ENCODE measurements at places on chromosomes 3 and 15. TPM values are rescaled to one million over a fixed set of nuclear protein-coding genes. Genes with fewer than 3 reads are reported as not detected.

DNA sequence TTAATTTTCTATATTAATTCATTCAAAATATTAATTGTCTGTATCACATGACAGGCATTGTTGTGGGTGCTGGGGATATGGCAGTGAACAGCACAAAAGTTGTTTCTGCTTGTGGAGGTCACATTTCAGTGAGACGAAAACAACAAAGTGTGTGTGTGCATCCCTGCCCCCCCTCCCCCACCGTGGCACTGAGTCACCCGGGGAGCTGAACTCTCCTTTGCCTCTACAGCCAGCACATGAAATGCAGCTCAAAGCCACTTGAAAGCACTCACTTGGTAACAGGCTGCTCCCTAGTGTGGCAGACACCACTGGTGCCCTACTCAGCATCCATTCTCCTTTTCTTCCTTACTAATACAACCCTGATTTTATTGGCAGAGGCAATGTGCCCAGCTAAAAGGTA is 16.9 kb upstream of the SCAMP5 start:
- ATAC-seq, result no peak

DNA sequence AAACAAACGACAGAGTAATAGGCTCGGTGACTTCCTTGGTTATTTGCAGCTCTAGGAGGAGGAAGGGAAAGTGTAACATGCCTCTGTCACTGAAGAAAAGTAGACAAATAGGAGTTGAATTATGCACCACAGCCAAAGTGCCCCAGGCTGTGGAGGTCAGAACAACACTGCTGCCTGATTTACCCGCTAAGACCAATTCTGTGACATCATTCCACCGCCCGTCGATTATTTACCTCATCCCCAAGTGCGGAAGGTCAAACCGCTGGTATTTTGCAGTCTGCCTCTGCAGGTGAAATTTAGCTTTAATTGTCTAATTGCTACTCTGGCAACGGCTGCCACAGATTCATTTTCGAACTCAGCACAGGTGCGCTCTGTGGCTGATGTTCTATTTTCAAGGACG is 106.3 kb upstream of the PRICKLE2 start:
- ATAC-seq, result no peak

SPINK8 gene
- not detected for total RNA-seq

- ATAC-seq, result no peak
Measured at GRCh38 chr15:42057799-42058646, 36.3 kb downstream of the PLA2G4D start.
